ENCODE measurements at places on chromosomes 13 and 19.

GRCh38 chr19:54561840-54562239, 11.8 kb upstream of the LILRA2 start:
- no peak for DNase-seq

DNA sequence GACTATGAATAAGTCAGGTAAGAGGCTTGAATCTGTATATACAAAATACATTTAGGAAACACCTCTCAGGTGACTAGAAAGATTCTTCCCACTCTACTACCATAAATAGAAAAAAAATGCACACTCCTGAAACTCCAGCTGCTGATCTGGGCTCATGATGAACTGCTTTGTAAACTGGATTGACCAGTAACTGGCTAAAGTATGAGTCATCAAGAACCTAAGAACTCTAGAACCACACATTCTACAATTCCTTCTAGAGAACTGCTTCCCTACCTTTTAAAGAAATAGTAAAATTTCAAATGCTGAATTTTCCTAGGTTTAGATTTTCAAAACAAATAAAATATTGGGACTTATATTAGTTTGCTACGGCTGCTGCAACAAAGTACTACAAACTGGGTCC, 55.2 kb downstream of the ELF1 start:
- DNase-seq, result no peak

GRCh38 chr13:94956417-94957110, 244.2 kb upstream of the SOX21 start:
- no peak for DNase-seq

GRCh38 chr19:3175781-3176714, 2.5 kb upstream of the S1PR4 start:
- no peak for DNase-seq

GRCh38 chr19:4690361-4690760, 20.2 kb upstream of the MYDGF start:
- no peak for DNase-seq

DNA sequence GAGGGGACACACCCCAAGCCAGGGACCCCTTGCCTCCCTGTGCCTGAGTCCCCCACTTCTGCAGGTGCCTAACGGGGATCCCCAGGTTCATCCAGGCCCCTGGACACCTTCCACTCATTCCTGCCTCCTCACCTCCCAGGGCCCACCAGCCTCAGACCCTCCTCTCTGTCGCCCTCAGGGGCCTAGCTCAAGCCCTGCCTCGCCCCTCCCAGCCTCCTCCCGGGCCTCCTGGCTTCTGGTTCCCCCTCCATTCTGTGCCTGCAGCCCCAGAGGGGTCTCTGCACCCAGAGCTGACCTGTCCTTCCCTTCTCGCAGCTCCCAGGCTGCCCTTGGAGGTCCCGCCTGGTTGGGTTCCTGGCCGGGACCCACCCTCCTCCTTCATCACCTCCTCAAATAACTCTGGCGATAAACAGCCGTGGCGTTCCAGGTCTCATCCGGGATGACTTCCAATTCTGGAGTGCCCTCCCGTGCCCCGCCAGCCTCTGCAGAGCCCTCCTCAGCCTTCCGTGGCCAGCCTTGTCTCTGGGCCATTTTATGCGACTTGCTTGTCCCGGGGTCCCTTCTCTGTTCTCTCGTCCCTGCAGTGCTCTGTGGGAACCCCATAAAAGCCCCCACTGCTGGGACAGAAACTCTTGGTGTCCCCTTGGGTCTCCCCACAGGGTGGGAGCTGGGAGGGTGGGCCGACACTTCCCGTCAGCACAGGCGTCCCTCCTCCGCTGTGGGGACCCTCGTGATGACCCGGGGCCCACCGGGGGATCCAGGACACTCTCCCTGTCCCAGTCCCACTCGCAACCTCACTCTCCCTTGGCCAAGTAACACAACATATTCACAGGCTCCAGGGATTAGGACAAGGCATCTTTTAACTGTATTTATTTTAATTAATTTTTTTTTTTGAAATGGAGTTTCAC, 9.2 kb downstream of the JOSD2 start:
- DNase-seq, result no peak

- DNase-seq, result no peak
Observed at GRCh38 chr19:7515645-7516151, at the start of gene ZNF358. ZNF358 (plus strand) TSS chr19:7516103; CDS start chr19:7519243, 3,140 bp downstream.

DNA sequence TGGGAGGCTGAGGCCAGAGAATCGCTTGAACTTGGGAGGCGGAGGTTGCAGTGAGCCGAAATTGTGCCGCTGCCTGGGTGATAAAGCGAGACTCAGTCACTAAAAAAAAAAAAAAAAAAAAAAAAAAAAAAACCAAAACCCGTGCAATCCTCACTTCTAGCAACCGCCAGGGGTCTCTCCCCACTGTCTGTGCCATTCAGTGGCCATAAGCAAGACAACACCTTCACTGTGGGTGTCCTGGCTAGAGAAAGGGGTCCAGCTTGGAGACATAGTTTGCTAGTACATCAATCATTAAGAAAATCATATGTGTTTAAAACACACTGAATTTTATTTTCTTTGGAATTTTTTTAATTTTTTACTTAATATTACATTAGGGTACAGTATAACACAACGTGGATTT, 68.2 kb downstream of the RASL11A start:
- no peak for DNase-seq

DNA sequence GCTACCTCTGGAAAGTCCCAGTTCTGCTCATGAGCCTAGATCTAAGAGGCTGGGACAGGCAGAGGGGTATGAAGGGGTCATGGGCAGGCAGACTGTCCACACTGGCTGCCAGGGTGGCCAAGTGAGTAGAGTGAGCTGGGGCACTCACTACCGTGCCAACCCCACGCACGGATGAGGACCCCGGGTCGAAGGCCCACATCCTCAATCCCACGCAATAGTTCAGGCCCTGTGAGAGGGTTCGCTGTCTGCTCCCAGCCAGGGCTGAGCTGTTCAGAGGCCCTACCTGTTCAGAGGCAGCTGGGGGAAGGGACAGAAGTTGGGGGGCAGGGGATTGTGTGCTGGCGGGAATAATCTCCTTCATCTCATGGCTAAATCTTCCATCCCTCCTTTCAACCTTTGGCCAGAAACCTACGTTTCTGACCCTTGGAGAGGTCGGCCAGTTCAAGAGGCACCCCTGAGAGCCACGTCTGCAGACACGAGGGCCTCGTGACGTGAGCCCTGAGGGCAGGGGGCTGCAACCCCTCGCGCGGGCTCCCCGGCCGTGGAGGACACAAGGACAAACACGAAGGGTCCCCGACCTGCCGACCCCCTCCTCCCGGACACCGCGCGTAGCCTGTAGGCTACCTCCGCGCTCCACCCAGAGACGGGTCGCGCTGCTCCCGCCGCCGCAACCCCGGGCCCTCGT, 1.0 kb upstream of the RPS5 start:
- no peak for DNase-seq

DNA sequence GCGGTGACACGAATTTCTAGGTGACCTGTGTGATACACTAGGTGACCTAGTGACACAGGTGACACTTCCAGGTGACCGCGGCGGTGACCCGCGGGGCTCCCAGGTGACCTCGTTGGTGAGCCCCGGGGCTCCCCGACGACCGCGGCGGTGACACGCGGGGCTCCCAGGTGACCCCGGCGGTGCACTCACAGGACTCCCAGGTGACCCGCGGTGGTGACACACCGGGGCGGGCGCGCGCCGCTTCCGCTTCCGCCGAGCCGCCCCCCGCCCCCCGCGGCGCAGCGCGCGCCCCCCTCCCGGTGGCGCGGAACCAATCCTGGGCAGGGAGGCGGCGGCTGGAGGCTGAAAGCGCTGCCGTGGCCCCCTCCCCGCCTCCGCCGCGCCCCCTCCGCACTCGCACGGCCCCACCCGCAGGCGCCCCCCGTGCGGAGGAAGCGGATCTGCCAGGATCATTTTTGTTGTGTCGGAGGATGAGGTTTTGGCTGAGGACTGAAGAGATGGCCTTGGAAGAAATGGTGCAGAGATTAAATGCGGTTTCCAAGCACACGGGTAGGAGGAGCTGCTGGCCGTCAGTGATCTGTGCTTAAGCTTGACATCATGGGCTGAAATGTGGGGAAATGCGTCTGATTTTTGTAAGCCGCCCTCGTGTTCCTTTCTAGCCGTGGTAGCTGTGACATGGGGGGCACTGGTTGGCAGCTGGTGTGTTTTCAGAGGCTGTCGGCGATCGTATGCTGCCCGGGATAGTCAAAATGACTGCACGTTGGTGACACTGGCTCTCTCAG, at the start of gene MCF2L:
Gene MCF2L, plus strand, starts transcription at position 305 of the 782 bp plus-strand sequence. Its CDS starts 166 bp downstream, at position 471.
- DNase-seq, result no peak

DNA sequence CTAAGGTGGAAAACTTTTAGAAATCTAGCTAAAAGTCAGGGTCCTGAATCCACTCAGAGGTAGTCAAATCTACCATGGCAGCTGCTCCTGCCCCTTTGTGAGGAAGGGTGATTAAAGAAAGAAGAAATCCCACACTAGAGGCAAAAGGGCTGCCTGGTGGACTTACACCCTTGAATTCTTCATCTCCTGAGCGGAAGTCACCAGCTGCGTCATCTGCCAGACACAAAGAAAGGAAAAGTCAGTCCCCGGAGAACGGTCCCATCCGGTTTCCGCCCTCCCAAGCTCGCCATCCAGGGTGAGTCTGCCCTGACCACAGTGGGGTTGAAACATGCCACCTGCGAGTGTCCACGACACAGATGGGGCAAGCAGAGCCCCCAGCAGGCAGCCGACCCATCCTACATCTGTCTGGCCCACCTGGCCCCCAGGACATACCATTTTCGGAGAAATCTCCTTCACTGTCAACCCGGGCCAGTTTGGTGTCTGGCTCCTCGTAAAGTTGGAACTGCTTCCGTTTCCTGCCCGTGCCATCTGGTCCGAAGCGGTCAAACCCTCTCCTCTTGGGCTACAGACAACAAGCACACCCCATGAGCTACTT, 7.7 kb downstream of the AKAP8 start:
- DNase-seq, result no peak

DNA sequence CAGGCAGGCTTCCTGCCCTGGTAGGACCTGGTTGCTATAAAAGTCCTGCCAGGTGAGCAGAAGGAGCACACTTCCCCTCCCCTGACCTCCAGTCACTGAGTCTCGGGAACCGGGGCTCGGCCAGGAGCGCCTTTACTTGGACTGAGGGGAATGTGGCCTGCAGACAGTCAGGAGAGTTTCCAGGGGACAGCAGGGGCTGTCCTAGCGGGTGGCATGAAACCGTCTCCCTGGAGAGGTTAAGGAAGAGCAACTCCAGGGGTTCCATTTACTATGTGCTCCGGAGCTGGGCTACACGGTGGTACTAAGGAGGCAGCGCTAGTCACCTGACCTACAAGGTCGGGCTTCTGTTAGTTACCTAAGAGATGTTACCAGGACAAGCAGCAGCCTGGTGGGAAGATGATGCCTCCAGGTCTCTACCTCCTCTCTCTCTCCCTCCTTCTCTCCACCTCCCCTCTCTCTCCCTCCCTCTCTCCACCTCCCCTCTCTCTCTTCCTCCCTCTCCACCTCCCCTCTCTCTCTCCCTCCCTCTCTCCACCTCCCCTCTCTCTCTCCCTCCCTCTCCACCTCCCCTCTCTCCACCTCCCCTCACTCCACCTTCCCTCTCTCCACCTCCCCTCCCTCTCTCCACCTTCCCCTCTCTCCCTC, 4.1 kb upstream of the CNOT3 start:
- peak; percentile 38 for DNase-seq

DNA sequence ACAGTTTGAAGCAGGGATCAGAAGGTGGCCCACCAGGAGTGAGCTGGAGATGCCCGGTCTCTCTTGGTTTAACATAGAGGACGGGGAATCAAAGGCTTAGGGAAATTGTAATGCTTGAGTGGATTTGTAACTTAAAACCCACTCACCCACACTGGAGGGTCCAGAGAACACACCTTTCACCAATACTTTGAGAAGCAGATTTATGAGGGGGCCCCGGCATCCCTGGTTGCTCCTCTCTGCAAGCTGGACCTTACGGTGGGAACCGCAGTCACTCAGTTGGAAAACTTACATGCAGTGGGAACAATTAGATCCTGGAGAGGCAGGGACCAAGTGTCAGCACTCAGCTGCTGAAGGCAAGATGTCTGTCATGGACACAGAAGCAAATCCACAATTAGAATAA, 20.5 kb downstream of the PPP5C start:
- no peak for DNase-seq

GRCh38 chr19:11257846-11258380, 4.4 kb downstream of the DOCK6 start:
- DNase-seq, result no peak

- no peak for DNase-seq
Observed at GRCh38 chr13:64234255-64234654, 2818.6 kb upstream of the PCDH20 start.

- no peak for DNase-seq
Observed at GRCh38 chr19:53962887-53963431, at the start of gene CACNG8. CACNG8 (plus strand) TSS chr19:53962937.

DNA sequence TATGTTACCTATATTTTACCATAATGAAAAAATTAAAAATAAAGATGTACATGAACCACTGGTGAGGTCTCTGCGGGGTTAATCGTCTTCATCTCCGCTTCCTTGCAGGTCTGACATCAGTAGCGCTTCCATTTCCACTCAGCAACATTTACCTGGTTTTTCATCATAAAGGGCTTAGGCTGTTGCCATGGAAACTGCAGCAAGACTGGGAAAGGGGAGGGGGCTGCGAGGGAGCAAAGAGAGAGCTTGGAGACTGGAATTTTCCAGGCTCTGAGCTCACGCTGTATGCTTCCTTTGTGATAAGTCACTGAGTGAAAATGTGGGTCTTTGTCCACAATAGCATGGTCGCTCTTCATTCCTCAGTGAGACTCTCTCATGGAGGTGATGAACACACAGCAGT, 136.6 kb upstream of the USP29 start:
- DNase-seq, result no peak

- no peak for DNase-seq
Observed at GRCh38 chr19:14096272-14096992, 5.9 kb upstream of the SAMD1 start.
